ENCODE measurements at places on chromosomes 5 and 9.

DNA sequence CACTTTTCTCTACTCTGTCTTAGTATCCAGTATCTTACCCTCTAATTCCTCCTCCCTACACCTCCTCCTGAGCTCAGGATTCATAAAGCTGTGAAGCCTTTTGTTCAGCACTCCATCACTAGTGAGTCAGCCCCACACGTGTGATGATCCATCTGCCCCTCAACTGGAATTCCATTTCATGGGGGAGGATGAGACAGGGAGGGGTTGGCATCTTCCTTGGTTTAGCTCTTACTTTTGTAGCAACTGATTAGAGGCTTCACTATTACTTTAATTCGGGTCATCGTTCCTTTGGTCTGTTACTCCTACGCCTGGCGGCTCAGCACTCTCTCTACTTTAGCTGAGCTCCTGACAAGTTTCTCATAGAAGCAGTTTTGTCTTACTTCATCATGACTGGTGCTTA, 11.8 kb downstream of the BTNL8 start:
- no peak for DNase-seq

DNA sequence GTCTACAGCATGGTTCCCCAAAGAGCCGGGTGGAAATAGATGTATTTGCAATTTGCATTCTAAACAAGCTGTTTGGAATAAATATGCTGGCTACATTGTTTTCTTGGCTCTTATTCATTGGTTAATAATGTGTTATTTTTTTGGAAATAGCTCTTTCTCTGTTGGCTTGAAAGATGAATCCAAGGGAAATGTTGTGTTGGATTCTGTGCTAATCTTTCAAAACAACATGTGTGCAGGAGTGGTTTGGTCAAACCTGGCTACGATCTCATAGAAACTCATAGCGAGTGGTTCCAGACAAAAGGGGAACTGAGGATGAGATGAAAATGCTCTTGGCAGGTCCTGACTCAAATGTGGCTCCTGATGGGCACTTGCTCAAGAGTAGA, 63.7 kb upstream of the CXCL14 start:
- no peak for DNase-seq

DNA sequence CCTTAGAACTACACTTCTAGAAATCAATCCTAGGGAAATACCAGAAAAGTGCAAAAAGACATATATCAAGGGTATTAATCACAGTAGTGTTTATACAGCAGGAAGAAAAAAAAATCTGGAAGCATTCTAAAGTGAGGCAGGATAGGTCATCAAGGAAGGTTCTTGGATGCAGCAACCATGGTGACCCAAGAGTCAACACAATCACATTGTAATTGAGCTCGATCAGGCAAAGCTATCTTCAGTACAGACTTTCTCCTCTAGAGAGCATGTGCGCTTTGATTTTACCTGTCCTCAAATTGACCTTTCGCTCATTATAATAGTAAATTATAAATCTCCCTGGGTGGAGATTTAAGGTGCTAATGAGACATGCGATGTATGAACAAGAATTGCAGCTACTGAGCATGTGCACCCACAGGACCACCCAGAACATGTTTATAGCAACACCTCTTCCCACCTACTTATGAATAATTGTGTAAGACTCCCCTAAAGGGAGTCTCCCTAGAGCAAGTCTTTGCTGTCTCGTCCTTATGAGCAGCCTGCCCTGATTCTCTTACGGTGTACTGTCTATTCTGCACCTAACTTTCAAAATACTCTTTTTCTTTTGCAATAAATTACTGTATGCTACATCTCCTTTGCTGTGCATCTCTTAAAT, 297.7 kb downstream of the ATPSCKMT start:
- DNase-seq = no peak

DNA sequence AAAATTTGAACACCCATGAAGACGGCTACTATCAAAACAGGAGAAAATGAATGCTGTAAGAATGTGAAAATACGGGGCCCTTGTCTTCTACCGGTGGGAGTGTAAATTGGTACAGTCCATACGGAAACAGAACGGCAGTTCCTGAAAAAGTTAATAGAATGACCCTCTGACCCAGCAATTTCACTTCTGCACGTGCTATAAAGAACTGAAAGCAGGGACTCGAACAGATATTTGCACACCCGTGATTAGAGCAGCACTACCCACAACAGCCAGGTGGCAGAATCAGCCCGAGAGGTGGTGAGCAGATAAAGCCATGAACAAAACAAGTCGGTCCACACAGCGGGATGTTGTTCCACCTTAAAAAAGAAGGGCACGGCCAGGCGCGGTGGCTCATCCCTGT, 22.6 kb upstream of the SLC12A7 start:
- no peak for DNase-seq

GRCh38 chr5:160547872-160548271, 126.2 kb downstream of the PTTG1 start:
- no peak for DNase-seq

- DNase-seq = no peak
Observed at GRCh38 chr5:141709699-141710267, 27.8 kb upstream of the ARAP3 start.

DNA sequence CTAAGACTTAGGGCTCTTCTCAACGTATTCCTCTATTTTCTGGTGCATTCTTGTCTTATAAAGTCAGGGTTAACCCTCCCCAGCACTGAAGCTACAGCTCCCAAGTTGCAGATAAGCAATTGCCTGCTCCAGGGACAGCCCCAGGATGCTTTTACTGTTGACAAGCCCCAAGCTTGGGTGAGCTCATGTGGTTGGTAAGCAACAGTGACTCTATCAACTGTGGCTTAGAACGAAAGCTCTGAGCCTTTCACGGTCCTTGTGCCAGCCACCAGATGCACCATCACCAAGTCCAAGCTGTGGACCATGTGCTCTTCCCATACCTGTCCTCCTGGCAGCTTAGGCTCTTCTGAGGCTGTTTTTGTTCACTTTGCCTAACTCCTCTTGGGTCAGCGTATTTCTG, 13.5 kb downstream of the ADRB2 start:
- no peak for DNase-seq

DNA sequence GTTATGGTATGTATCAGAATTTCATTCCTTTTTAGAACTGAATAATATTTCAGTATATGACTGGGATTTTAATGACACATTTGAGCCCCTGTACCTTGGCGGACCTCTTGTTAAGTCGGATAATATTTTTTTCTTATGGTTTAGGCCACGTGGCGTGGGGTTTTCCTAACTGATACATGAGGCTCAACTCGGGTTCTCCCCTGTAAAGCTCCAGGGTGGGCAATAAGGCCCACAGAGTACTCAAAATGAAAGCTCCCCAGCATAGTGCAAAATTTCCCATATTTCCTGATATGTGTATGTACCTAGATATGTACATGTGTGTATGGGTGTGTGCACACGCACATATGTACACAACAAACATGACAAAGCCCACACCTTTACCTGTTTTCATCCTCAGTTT, 24.5 kb downstream of the TICAM2 start:
- DNase-seq = no peak

- no peak for DNase-seq
Observed at GRCh38 chr5:125703616-125704015, 719.6 kb upstream of the GRAMD2B start.

DNA sequence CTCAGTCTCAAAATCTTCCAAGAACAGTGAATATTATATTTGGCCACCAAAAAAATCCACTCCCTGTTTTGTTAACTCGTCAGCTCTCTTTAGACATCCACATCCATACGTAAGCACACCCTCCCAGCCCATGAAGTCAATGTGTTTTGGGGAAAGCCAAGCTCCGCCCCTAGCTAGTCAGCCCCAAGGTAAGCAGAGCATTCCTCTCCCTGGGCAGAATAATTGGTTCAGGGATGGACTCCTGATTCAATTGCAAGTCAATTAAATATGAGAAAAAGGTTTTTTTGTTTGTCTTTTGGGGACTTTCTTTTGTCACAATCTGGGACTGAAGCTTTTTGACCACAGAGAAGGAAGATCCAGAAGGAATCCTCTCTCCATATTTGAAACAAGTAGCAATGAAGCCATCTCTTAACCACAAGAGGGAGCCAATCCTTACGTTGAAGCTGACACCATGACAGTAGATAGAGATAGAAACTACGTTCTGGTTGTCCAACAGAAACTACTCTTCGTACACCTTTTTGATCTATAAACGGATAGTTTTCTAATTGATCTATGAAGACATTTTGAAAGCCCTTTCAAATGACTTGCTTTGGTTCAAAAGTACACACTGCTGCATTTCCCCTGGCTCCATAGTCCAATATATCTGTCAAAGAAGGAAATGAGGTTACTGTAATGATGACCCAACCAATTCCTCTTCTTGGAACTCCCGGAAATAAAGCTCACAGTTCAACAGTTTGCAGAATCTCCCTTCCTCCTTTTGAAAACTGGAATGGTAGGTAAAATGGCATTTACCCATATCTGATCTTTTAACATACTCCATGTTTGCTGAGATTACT, 166.4 kb downstream of the TLE1 start:
- no peak for DNase-seq

DNA sequence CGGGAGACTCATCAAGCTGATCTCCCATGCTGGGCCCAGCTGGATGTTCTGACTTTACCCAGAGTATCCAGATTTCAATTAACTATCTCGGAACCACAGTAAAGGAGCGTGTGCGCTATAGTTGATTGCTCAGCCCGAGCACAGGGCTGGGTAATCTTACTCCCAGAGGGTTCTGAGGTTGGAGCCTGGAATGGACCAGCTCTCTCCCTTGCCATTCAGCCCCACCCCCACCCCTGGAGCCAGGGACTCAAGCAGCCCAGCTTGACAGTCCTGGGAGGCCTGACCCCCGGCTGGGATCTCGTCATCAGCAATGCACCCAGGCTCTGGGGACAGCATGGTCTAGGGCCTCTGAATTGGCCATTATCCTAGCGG, 23.7 kb upstream of the PTGES start:
- DNase-seq = no peak

DNA sequence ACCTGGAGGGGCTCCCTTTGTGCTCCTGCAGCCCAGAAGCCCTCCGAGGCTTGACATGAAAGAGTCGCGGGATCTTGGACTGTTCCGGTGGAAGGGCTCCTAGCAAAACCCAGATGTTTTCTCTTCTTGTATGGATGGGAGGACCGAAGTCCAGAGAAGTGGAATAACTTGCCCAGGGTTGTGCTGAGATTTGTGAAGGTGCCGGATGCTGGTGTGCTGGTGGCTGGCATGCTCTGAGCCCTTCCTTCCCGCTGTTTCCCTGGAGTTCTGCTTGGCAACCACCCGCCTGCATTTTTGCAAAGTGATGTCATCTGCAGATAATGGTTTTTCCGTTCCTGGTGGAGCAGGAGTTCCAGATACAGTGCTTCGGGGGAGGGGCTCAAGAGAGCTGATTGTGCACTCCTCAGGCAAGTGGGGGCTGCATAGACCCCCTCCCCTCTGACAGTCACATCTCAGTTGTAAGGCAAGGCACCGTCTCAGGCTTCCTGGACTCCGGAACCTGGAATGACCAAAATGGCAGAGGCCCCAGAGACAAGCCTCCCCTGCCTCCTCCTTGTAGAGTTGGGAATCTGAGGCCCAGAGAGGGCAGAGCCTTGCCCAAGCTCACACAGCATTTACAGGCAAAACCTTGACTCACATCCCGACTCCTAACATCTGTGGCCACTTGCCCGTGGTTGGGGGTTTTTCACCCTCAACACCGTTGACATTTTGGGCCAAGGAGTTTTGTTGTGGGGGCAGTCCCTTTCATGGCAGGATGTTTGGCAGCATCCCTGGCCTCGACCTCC, 157.0 kb downstream of the RGS3 start:
- no peak for DNase-seq

DNA sequence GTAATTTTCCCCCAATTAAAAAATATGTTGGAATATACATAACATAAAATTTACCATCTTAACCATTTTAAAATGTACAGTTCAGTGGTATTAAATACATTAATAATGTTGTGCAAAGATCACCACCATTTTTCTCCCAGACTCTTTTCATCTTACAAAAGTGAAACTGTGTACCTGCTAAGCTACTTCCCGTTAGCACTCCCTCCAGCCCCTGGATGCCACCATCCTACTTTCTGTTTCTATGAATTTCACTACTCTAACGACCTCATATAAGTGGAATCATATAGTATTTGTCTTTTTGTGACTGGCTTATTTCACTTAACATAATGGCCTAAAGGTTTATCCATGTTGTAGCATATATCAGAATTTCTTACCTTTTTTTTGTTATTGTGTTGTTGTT, 112.9 kb downstream of the HSPA4 start:
- DNase-seq = no peak

GRCh38 chr5:97412959-97413358, 229.9 kb upstream of the RIOK2 start:
- DNase-seq = no peak

DNA sequence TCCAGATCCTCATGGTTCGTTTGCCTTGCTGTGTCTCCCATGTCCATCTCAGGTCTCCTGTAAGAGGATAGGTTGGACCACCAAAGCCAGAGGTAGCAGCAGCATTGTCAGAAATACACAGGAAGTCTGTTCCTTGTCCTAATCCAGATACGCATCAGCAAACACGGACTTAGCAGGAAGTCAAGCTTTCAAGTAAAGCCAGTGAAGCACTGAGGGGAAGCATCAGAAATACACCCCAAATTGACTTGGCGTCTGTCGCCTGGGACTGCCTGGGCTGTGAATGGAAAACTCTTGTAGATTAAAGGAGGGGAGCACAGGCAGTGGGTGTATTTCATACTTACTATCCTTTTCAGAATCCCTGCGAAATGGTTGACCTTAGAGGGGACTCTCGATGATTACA, 171.3 kb downstream of the PSAT1 start:
- DNase-seq = no peak

GRCh38 chr9:79962836-79963235, 391.1 kb downstream of the TLE4 start:
- DNase-seq = no peak

DNA sequence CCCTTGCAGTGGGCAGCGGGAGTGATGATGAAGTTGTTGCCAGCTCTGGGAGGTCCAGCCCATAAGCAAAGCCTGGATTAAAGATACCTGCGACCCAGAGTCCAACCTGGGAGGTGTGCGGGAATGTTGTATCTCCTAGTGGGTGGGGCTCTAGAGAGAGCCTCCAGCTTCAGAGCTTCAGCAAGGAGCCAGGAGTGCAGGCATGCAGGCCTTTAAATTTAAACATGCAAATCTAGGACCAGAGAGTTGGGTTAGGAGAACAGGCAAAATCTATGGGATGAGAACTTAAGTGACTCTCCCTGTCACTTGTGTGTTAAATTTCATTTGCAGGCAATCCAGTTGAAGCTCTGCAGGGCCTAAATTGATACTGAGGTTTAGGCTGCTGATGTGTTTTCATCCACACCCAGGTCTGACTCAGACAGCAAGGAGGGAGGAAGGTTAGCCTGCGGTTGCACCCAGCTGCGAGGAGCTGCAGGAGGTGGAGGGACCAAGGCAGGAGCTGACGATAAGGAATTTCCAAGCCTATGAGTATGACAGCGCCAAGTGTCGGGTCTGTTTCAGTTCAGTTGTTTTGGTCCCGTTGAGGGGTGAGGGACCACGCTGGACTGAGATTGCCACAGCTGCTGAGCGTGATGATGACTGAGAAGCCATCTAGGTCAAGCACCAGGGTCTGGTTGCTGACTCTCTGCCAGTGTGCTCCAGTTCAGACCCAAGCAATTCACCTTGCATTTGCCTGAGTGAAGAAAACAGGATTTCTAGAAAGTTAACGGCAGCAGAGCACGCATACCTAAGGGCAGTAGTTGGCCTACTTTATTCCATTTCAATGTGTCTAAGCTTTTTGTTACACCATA, 243.0 kb downstream of the ICE1 start:
- DNase-seq = no peak

All from T-helper 17 cell (primary cell).